ENCODE measurements at places on chromosomes 16 and 17. TPM values are rescaled to one million over a fixed set of nuclear protein-coding genes. Genes with fewer than 3 reads are reported as not detected.
A peak's percentile ranks its signal among the peaks of the same experiment; 100 is the strongest.

- no peak for DNase-seq
Observed at GRCh38 chr16:4062212-4062802, 53.9 kb downstream of the ADCY9 start.

Gene WSCD1
- 3.2 TPM for polyA plus RNA-seq

DNA sequence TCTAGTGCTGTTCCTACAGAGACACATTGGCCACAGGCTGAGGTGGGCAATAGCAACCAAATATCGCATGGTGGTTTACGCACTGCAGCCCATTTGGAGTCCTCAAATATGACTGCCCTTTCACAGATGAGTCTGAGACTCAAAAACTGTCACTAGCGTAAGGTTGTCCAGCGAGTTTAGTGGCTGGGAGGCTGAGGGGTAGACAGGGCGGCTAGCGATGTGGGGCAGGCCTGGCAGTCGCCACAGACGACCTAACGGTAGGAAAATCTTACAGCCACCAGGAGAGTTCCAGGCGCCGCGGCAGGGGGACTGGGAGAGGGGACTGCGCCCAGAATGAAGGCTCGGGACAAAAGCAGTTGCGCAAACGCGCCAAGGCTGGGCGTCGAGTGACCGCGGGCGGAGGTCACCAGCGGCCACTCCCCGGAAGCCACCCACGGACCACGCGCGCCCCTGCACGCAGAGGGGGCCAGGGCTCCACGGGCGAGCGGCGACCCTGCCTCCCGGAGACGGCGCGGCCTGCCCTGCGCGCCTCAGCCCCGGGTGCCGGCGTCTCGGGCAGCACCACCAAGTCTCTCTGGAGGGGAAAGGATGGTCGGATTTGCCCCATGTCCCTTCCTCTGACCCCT lies 699 bp upstream of the MAP1LC3B start:
- DNase-seq = peak; percentile 82

GRCh38 chr17:75827308-75828075 lies 16.7 kb downstream of the UNC13D start:
- peak; percentile 75 for DNase-seq

- no peak for DNase-seq
Observed at GRCh38 chr17:27458524-27458908, 2.3 kb downstream of the KSR1 start.

GRCh38 chr17:53640808-53641207 lies 181.9 kb upstream of the KIF2B start:
- no peak for DNase-seq

DNA sequence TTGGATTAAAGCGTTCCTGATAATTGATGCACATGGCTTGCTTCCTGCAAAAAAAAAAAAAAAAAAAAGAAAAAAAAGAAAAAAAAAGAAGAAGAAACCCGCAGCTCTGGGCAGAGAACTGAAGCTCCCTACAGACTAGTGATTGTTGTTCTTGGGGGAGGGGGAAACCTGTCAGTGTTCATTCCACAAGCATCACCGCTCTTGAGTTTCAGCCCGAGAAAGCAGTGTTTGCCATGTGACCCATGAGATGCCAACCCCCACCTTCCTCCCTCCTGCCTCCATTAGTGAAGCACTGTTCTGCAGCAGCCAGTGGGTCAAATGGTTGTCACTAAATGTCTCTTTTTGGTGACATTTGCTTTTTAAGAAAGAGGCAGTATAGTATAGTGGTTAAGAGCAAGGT lies 1.7 kb downstream of the USP43 start:
- DNase-seq = peak; percentile 21

DNA sequence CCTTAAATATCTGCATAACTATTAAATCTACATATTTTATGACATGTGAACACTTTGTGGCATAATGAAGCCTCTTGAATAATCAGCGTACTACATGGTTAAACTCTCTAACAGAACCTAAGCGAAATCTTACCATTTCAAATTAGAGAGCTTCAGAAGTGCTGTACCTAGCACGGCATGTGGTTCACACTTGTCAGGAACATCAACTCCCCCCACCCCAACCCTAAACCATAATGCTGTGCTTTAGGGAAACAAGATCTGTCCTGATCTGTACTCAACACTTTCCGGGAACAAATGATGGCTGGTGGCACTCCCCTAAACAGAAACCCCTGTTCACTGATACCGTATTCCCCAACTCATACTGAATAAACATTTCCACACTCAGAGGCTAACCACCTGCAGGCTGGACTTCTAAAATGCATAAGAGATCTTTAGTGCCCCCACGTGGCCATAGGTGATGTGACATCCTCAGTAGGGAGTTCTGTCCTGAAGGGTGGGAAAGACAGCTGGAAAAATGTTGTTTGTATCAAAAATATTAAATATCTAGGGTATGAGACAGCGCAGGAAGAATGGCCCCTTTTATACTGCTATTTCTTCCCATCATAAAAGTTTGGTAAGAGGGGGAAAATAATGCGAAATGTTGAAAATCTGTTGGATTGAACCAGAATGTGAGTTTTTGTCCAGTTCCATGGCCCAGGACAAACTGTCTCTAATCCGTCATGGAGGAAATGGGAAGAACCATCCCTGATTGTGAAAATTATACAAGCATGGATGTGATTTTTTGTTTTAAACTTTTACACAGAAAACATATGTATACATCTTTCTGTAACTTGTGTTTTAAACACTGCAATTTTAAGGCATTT lies 88.6 kb downstream of the USP31 start:
- peak; percentile 67 for DNase-seq

Gene DLX3
- polyA plus RNA-seq = not detected

Gene OR2C1
- not detected for polyA plus RNA-seq

Gene SPSB3
- polyA plus RNA-seq = 197 TPM

Gene CACNG4
- polyA plus RNA-seq = 0.64 TPM

- peak; percentile 58 for DNase-seq
Observed at GRCh38 chr17:64418506-64419339, 28.1 kb upstream of the PECAM1 start.

DNA sequence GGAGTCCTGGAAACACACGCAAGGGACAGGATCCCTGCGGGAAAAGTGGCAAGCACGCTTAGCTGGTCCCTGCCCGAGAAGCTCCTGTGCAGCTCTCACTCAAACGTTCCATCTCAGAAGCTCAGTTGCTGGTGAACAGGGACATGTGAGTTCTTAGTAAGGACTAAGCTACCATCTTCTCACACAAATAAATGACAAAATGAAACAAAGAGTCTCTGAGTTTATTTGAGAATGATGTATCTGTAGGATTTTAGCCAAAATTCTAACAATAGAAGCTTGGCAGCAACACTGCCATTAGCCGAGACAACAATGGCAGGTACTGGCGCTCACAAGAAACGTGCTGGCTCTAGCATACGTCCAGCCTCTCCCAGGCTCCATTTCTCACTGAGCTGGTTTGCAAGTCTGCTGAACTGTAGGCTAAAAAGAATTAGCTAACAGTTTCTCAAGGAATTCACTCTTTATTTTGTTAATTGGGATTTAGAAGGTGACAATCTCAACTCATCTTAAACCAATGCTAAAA lies 90.2 kb downstream of the VPS53 start:
- DNase-seq = no peak

All from small intestine (tissue), 16 donors.